ENCODE measurements at places on chromosomes 1 and 21. TPM values are rescaled to one million over a fixed set of nuclear protein-coding genes. Genes with fewer than 3 reads are reported as not detected.

The THRAP3 gene
- 102 TPM for total RNA-seq

The IFNGR2 gene
- 64.9 TPM for total RNA-seq

The OR2W3 gene
- not detected for total RNA-seq

The DIO1 gene
- total RNA-seq: not detected

The TNFAIP8L2 gene
- total RNA-seq: not detected

The FOXD3 gene
- not detected for total RNA-seq
